ENCODE measurements at places on chromosomes 11 and 22.

- no peak for DNase-seq
These were observed 19.2 kb downstream of the PPM1F start for GRCh38 chr22:21933413-21933812.

GRCh38 chr11:115871161-115871760, 367.0 kb upstream of the CADM1 start:
- DNase-seq, result no peak

DNA sequence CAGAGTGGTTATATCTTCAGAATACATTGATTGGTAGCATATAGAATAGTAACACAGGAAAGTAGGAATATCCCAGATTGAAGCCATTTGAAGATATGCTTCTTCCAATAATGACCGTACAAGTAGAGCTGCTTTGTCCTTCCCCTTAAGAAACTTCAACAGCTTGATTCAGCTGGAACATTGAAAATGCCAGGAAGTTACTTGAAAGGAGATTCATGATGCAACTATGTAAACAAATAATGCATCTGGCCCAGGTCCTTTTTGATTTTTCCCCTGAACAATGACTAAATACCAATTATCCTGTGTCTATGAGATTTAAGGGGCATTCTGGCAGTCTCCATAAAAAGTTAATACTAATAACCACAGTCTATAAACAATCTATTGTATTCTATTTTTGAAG, 3.0 kb downstream of the DKK3 start:
- DNase-seq, result no peak

GRCh38 chr11:100925935-100926334, 203.7 kb downstream of the PGR start:
- no peak for DNase-seq

DNA sequence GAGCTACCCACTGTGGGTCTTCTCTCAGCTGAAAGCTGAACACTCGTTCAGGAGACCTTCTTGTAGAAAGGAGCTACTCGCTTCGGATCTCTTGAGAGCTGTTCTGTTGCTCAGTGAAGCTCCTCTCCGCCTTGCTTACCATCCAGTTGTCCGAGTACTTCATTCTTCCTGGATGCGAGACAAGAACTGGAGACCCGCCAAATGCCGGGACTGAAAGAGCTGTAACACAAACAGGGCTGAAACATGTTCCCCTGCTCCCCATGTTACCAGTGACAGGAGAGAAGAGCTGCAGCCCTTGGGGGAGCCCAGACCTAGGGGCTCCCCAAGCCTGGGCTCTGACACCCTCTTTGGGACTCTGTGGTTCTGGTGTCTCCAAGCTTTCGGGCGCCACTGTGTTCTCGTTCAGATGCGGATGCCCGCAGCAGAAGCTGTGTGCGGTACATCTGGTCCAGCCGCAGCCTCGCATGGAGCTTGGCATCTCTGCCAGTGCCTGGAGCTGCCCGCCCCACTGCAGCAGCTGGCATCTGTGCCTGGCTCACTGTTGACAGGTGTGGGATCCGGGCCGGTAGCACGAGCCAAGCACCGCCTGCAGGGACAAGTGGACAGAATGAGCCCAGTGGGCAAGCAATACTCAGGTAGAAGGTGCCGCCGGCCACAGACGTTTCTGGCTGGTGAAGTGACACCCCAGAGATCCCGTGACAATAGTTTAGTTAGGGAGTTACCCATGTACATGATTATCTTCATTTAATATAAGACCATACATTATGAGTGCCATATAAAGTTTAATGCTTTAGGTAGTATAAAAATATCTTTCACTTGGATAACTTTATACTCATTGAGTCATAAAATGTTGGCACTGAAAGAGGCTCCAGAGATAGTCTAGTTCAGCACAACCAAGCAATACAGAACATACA, 49.1 kb downstream of the EMSY start:
- no peak for DNase-seq
